GM04503 (cell line): ENCODE measurements at places on chromosomes 6 and 20.

GRCh38 chr6:46014511-46015118 lies 1.0 kb downstream of the CLIC5 start:
- no peak for DNase-seq

- DNase-seq = no peak
These were observed 20.1 kb downstream of the DCBLD1 start for GRCh38 chr6:117502580-117502979.

GRCh38 chr6:328136-328670 lies 35.9 kb downstream of the DUSP22 start:
- peak; percentile 85 for DNase-seq

GRCh38 chr20:57947421-57948179 lies 237.8 kb upstream of the PMEPA1 start:
- DNase-seq = peak; percentile 82
